Testis (tissue), 5 donors: ENCODE measurements at places on chromosomes 1 and 21. TPM values are rescaled to one million over a fixed set of nuclear protein-coding genes. Genes with fewer than 3 reads are reported as not detected.

Gene OR6K3
- not detected for total RNA-seq

Gene CELSR2
- 140 TPM for total RNA-seq

Gene ZYG11A
- total RNA-seq = 8.7 TPM

Gene B3GALT2
- 1.1 TPM for total RNA-seq

Gene CTTNBP2NL
- total RNA-seq = 16.3 TPM

Gene SH3BGR
- total RNA-seq = 16.7 TPM

Gene GJB5
- total RNA-seq = not detected

Gene FCRL5
- 1.6 TPM for total RNA-seq

Gene SLC26A9
- total RNA-seq = 0.43 TPM

Gene HES5
- total RNA-seq = 2.8 TPM

Gene MRPS15
- 126 TPM for total RNA-seq

Gene TRIM46
- total RNA-seq = 3.9 TPM

Gene ITSN1
- 48.4 TPM for total RNA-seq

GRCh38 chr1:9894115-9894514 lies 16.0 kb downstream of the CTNNBIP1 start:
- DNase-seq = no peak

DNA sequence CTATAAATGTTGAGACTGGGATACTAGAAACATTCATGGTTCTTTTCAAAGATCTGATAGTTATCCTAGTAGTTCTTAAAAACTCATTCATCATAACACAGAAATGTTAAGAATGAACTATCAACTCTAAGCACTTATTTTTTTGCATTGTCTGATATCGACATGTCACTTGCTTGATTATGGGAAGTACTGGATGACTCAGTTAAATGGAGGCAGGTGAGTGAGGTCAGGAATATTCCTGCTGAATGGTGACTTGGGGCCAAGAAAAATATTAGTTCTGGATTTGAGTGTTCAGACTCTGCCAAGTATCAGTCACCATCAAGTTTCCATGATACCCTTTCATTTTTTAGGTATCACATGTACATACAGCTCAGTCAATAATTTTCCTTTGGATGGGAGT lies 63.6 kb downstream of the NEK7 start:
- no peak for DNase-seq

DNA sequence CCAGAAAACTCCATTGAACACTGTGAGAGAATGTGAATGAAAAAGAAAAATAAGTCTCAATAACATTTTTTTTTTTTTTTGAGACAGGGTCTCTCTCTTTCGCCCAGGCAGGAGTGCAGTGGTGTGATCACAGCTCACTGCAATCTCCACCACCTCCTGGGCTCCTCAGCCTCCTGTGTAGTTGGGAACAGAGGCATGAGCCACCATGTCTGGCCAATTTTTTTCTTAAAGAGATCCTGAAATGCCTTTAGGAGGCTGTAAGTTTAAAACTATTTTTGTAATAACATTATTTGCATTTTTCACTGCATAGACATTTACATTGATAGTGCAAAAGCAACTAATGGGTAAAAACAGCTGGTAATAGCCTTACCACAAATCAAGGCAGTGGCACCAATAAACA lies 35.3 kb downstream of the GDAP2 start:
- DNase-seq = no peak

DNA sequence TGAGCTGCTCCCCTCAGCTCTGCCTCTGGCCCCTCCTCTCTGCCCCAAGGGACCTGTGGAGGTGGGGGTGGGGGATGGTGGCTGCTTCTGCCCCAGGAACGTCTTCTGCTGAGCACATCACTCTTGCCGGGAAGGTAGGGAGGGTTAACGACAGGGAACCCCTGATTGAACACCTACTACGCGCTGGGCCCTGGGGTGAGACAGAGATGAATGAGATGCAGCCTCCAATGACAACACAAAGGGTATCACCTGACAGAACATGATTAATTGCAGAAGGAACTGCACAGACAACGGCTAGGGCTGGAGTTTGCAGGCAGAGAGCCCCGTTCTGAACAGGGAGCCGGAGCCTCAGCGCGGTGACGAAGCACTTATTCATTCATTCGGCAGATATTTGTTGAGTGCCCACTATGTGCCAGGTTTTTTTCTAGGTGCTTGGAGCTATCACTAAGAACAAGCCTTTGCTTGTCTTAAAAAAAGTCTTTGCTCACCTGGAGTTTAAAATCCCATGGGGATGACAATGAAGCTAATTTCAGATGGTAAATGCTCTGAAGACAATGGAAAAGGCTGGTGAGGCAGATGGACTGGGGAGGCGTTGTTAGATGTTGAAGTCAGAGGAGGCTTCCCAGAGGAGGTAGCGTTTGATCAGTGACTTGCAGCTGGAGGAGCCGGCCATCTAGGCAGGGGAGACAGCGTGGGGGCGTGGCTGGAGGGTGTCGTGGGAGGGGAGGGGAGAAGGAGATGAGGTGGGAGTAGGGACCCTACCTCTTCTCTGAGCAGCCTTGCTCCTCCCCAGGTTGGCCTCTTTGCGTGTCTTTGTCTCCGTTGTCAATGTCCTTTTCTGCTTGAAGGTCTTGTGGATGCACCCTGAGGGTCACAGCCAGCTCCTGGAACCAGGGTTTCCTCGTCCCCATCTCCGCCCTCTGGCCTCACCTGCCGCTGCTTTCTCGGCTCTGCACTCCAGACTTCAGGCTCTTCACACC lies 103.1 kb upstream of the CSF3R start:
- no peak for DNase-seq

DNA sequence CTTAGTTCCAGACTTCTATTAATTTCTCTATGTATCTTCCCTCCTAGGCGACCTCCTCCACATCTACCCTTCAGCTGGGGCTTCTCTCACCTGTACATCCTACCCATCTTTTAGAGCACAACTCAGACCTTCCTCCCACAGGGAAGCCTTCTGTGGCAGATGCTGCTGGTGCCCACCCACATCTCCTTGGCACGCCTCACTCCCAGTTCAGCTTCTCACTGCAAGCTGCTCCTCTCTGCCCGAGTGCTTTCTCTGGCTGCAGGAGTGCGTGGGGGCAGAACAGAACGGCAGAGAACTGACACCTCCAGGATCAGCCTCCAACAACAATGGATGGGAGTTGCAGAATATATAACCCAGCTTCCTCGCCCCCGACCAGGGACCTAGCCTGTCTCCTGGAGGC lies 36.5 kb downstream of the ZBTB18 start:
- DNase-seq = no peak

DNA sequence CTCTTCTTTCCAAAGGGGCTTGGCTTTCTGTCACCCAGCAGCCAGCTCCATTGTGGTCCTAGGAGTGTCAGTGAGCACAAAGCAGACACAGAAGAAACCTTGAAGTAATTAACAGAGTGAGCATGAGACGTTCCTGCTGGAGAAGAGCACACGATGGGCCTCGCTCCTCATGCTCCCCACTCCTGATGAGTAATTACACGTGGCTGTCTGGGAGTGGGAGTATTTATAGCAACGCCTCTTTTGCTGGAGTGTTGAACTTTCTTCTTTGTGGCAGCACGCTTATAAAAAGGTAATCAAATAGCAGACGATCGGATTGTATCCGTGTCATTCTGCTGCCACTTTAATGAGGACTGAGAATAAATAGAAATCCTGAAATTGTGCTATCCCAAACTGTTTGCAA lies 185.8 kb downstream of the CAMTA1 start:
- no peak for DNase-seq

DNA sequence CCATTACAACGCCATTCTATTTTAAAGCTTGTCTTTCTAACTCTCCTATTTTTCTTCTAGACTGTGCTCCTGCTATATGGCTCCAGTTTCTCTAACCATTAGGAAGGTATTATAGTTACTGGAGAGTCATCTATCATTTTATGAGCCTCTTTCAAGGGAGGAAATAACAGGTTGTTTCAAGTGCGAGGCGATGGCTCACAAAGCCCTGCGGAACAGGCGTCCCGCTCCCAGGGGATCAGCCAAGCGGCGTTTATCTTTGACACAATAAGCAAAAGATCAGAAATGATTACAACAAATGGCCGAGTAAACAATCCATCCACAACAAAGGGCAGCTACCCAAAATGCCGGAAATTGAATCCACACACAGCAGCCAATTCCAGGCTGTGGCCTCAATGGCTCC lies 249.5 kb upstream of the POU3F1 start:
- no peak for DNase-seq

- no peak for DNase-seq
These were observed 130.8 kb downstream of the NOS1AP start for GRCh38 chr1:162200096-162200847.

- no peak for DNase-seq
These were observed 28.6 kb downstream of the RNASEL start for GRCh38 chr1:182560392-182560984.

DNA sequence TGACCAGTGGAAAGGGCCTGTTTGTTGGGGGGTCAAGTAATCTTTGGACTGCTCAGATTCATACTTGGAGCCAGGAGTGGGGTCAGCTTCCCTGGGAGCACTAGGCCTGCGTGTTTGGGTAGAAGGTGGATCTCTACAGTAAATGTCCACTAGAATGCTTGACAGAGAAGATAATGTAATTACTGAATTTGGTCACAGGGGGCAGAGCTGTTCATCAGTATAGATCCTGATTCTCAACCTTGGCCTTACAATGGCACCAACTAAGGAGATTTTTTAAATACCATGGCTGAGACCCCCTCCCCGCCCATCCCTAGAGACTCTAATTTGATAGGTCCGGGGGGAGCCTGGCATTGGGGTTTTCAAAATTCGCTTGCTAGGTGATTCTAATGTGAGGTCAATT lies 217.5 kb upstream of the PLXNA2 start:
- no peak for DNase-seq

GRCh38 chr1:11238311-11238710 lies 24.0 kb downstream of the MTOR start:
- no peak for DNase-seq

- no peak for DNase-seq
These were observed 18.0 kb upstream of the PRDM15 start for GRCh38 chr21:41897047-41897669.

GRCh38 chr1:24222008-24222605 lies 35.0 kb upstream of the IFNLR1 start:
- DNase-seq = no peak

- peak; percentile 71 for DNase-seq
These were observed 708 bp downstream of the PRDM2 start for GRCh38 chr1:13700521-13701270.

DNA sequence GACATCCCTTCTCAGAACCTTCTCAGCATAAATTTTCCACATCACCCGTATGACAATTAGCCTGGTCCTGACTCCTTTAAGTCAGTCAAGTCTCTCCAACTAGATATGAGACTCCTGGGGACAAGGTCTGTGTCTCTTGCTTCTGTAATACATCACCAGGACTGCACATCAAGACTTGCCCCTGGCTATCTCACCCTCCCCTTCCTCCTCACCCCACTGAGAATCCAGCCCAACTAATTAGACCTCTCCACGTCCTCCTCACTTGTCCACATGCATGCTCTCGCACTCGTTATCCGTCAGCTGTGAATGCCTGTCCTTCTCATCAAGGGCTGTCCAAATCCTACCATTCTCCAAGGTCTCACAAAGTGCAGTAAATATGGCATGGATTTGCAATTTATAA lies 542.8 kb downstream of the PTPRU start:
- no peak for DNase-seq

- DNase-seq = no peak
These were observed 387.1 kb downstream of the OMA1 start for GRCh38 chr1:58159434-58159830.

GRCh38 chr1:62689524-62689923 lies 1.3 kb upstream of the DOCK7 start:
- no peak for DNase-seq

DNA sequence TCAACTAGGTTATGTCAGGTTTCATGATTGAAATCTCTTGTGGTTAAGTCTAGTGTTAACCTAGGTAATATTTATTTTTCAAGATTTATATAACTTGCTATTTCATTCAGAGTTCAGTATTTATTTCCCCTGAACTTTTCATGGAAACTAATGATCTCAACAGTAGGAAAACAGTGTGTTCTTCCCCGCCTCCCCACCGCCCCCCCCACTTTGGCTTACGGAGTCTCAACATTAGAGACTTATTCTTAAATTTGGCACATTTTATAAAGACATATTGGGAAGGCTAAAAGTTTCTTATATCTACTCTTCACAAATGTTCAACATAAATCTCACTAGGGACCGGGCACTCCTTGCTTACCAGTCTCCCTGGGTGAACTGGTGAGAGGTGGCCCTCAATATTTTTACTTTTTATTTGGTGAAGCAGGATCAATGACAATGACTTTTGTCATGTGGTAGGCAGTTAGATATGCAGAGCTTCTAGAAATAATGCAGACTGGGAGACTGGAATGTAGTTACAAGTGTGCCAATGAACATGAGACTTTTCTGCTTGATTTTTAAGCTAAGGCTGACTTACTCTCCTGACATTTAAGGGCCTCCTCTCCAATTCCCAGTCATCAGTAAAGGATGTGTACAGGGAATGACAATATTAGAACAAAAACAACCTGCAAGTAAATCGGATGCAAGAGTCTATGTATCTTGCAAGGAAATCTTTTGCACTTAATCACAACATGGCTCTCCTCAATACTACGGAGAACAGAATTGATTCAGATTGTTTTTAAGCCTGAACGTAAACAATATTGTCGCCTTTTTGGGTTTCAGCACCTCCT lies 1.7 kb upstream of the MAN1A2 start:
- DNase-seq = peak; percentile 44

- DNase-seq = no peak
These were observed 293.1 kb downstream of the LMX1A start for GRCh38 chr1:165063181-165063965.

DNA sequence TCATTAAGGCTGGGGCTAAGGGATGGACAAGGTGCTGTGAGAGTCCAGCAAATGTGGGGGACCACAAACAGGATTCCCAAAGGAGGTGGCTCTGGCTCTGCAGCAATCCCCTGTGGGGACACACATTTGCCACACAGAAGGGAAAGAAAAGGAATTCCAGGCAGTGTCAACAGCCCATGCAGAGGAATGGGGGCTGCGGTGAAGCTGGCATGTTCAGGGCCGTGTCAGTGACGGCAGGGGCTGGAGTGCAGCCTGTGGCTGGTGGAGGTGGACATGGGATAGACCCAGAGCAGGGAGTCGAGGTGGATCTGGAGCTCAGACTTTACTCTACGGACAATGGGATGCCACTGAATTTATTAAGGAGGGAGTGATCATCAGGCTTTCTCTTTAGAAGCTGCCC lies 183.2 kb downstream of the TRABD2B start:
- DNase-seq = no peak

- DNase-seq = peak; percentile 44
These were observed 158.1 kb downstream of the RUNX1 start for GRCh38 chr21:34890724-34891612.

DNA sequence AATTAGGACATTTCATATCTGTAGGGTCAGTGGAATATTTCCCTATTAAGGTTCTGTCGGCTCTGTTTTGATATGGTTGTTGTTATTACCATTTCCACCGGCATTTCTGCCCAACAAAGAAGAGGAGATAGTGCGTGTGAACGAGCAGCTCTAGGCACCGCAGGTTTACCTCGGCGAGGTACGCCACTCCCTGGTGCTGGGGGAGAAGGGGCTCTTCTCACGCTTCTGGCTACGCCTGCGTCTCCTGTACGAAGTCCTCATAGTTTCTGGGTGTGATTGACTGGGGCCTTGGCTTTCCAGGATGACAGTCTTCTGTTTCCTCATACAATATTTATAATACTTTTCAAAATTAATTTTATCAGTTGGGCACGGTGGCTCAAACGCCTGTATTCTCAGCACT lies 54.4 kb upstream of the DIP2A start:
- no peak for DNase-seq

- no peak for DNase-seq
These were observed 19.8 kb downstream of the RAP1GAP start for GRCh38 chr1:21649315-21649714.
